Activated CD4-positive, alpha-beta memory T cell treated with anti-CD3 and anti-CD28 coated beads for 36 hours (primary cell): ENCODE measurements at places on chromosomes 2 and 18.

- DNase-seq: no peak
Observed at GRCh38 chr18:61553045-61553659, 219.9 kb downstream of the CDH20 start.

DNA sequence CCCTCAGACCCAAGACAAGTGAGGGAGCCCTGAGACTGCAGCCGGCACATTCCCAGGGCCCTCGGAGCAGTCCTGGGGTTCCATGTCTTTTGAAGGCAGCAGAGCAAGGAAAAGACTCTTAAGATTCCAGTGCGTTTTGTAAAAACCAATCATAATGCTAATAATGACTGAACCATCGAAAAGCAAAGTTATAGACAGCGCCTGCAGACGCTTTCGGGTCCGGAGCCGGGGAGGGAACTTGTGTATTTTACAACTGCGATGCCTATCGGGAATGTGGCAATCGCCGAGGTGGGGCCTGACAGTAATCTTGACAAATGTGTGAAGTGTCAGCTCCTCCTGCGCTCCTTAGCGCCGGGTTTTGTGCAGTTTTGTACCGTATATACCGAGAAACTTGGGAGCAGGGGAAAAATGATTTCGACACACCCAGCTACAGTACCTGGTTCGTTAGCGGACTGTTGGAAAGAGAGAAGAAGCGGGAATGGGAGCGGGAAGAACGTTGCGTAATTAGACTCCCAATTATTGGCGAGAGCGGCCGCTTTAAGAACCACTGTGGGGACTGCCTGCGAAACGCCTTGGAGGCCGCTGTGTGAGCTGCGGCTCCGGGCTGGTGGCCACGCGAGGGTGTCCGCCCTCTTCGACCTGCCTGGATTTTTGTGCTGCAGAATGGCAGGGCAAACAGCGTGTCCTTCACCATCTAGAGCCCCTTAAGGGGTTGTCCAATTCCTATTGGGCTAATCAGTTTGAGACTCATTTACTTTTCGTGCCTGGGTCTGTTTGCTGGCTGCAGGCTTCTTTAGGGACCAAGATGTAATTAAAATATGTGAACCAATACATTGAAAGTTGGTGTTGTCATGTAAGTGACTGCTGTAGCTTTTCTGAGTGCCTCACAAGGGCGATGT lies 2.4 kb downstream of the EPAS1 start:
- peak; percentile 16 for DNase-seq

GRCh38 chr2:65549257-65549627 lies 116.8 kb upstream of the SPRED2 start:
- peak; percentile 47 for DNase-seq

GRCh38 chr2:148430101-148430500 lies 214.4 kb upstream of the EPC2 start:
- no peak for DNase-seq

DNA sequence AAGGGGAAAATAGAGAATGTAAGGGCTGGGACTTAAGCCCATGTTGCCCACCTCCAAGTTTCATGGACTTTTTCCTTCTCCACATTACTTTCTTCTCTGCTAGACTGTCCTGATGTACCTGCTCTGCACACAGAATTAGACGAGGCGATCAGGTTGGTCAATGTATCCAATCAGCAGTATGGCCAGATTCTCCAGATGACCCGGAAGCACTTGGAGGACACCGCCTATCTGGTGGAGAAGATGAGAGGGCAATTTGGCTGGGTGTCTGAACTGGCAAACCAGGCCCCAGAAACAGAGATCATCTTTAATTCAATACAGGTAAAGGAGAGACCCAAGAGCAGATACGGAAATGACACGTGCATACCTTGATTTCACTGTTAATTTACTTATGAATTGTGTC lies 16.2 kb upstream of the TYMS start:
- no peak for DNase-seq

GRCh38 chr18:22676423-22676822 lies 256.7 kb upstream of the RBBP8 start:
- DNase-seq: no peak

DNA sequence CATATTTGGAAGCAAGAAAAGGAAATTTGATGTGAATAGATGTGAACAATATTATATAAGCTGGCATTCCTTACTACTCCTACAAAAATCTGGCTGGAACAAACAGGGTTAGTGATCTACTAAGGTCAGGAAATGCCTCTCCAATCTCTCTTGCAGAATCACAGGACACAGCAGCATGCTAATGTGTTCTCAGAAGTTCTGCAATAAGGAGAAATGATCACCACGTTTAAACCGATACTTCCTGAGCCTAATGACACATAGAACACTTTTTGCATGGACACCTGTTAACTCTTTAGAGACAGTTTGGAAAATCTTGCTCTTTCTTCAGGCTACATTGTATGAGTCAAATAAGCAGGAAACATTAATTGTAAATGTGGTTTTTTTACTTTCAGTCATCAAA lies 89.6 kb upstream of the MAP3K20 start:
- DNase-seq: no peak

DNA sequence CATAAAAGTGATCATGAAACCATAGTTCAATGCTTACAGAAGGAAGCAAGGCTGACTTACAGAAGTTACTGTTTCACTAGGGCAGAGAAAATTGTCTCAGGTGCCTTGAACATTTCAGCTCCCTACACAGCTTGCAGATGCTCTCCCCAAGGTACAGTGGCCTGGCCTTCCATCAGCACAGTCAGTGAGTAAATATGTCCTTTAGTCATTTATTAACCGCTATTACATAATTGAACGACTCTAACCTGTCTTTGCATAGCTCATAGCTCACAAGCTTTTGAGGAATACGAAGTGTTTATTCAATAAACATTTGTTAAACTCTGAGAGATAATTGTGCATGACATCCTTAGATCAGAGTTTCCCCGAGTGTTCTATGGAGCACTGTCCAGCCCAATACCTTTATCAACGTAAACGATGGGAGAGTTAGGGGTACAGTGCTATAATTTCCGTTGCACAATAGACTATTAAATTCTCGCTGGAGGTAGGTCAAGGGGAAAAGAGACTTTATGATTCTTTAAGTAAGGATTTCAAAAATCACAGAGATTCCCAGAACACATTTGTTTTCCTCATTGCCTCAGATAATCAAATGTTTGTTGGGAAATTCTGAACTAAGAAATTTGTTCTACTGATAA lies 677.8 kb downstream of the TSN start:
- DNase-seq: no peak

DNA sequence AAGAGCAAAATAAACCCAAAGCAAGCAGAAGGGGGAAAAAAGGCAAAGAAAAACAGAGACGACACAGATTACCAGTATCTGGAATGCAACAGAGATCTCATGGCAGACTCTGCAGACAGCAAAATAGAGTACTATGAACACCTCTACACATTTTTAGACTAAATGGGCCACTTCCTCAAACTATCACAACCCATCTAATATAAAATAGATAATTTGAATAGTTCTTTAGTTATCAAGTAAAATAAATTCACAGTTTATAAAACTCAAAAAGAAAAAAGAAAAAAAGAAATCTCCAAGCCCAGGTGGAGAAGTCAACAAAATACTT lies 16.6 kb downstream of the SESTD1 start:
- DNase-seq: no peak

DNA sequence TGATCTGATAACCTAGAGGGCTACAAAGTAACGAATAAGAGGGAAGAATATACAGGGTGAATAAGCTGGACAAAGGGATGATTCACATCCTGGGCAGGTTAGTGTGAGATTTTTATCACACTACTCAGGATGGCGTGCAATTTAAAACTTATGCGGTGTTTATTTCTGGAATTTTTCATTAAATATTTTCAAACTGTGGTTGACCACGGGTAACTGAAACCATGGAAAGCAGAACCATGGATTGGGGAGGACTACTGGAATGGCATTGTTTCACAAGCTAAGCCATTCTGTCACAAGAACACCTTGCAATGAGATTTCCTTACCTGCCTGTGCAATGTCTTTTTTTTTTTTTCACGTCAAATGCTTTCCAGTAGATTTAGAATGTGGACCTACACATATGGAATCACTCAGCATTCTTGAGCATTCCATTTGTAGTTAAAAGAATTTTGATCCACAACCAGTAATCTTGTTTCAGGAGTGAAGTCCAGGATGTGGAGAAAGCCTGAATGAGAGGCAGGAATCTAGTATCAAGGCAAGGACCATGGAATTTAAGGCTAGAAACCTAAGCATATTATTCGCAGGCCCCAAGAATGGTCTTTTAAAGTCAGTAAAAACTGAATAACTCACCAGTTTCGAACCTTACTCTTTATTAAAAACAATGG lies 8.0 kb upstream of the CDK15 start:
- DNase-seq: no peak

DNA sequence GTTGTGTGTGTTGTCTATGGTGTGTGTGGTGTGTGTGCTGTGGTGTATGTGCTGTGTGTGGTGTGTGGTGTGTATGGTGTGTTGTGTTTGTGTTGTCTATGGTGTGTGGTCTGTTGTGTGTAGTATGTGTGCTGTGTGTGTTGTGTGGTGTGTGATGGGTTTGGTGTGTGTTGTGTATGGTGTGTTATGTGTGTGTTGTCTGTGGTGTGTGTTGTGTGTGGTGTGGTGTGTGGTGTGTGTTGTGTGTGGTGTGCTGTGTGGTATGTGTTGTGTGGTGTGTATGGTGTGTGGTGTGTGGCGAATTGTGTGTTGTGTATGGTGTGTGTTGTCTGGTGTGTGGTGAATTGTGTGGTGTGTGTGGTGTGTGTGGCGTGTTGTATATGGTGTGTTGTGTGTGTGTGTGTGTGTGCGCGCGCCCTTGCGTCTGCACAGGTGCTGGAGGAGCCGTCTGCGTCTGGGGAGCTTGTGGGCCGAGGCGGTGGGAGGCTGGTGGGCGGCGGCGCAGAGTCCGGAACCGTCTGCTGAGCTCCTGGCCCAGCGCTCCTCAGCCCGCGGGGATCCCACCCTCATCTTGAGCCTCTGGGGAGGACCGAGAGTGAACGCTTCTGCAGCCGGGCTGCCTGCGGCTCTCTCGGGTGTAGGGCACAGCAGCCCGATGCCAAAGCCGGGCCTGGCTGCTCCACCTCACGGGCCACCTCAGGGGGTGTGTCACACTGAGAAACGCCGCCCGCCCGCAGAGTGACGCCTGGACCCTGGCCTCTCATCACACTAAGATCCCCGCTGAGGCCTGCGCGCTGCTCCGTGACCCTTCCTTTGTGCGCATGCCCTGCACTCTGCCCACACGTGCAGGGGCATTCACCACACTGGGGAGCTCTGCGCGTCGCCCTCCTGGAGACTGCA lies 8.8 kb upstream of the ADI1 start:
- no peak for DNase-seq

GRCh38 chr2:121529439-121530211 lies 1.1 kb upstream of the RNU4ATAC start:
- no peak for DNase-seq
